ENCODE measurements at places on chromosomes 2 and 18.
A peak's percentile ranks its signal among the peaks of the same experiment; 100 is the strongest.

DNA sequence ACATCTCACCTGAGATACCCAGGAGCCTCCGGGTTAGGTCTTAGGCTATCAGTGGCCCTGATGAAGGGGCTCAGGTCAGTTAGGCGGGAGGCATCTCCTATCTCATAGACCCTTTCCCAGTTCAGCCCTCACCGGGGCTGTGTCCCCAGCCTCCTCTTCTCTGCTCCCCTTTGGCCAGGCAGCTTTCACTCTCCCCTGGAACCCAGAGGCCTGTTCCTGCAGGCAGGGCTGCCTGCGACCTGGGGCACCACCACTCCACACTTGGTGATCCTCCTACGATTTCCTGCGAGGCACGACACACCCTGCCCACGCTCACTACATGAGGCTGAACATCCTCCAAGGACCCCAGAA, 51.2 kb downstream of the SFXN5 start:
- peaks cover 8% of the 10 kb centered on the region for H3K36me3 ChIP-seq
- no peak overlapping the region for H3K27ac ChIP-seq
- no peak for DNase-seq
- H3K4me3 ChIP-seq = no peak overlapping the region
- no peaks in the 10 kb centered on the region for H3K27me3 ChIP-seq

DNA sequence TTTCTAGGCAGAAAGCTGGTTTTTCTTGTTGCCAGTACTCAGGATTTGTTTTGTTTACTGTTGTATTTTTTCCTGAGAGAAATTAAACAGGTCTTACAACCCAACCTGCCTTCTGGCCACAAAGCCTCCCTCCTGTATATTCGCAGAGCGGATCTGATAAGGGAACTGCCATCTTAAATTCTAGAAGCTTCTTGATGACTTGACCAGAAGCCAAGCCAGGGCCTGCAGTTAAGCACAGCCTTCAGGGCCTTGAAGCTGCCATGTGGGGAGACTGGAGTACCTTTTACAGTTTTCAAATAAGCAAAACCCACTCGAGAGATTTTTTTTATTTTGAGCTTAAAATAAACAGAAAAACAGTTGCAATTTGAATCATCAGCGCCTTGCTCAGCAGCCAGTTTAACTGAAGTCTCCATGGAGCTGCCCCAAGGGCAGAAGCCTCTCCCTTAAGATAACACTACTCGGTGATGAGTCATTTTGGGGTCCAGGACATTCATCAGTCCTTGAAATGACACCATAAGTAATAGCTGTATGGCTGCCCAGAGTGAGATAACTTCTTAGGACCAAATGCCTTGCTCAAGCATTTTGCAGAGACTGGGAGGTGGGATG, 51.5 kb upstream of the PHLPP1 start:
- peaks cover 2% of the 10 kb centered on the region for H3K4me1 ChIP-seq
- no peaks in the 10 kb centered on the region for H3K36me3 ChIP-seq

DNA sequence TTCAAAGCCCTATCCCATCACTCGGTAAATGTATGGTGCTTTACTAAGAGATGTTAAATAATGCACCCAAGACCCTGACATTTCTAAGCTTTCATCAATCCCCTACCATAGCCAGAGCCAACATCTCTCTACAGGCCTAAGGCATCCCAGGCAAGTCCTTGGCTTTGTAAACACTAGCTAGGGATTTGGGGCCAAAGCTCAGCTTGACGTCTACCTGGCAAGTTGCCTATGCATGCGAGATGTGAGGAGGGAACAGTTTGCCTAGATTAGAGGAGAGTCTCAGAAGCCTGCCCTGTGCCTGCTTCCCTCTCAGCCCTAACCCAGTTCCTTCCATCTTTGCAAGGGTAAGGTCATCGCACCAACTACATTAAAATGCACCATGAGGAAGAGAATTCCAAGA, 221.5 kb upstream of the NCKAP5 start:
- no peak for DNase-seq
- no peaks in the 10 kb centered on the region for H3K27me3 ChIP-seq
- no peak overlapping the region for H3K4me3 ChIP-seq

DNA sequence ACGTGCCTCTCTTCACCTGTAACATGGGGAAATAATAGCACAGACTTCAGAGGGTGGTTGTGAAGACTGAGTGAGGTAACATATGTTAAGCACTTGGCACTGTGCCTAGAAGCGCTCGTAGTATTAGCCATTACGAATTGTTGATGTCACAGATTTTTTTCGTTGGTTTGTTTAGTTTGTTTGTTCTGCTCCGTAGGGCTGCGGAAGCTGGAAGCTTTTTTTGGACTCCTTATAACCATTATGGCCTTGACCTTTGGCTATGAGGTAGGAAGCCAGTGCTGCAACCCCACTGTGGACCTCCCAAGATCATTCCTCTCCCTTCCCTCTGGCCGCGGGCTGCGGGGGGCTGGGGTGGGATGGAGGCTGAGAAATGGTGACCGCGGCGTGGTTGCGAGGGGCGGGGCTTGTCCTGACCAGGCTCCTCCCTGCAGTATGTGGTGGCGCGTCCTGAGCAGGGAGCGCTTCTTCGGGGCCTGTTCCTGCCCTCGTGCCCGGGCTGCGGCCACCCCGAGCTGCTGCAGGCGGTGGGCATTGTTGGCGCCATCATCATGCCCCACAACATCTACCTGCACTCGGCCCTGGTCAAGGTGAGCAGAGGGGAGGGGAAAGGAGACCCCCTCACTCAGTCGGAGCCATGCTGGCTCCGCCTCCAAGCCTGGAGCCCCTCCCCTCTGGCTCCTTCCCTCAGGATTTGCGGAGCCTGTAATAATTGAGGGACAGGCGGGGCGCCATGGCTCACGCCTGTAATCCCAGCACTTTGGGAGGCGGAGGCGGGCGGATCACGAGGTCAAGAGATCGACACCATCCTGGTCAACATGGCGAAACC, 5.5 kb downstream of the SLC11A1 start:
- H3K4me3 ChIP-seq = peak overlapping the region; percentile 30
- peaks cover 13% of the 10 kb centered on the region for H3K4me1 ChIP-seq
- H3K27me3 ChIP-seq = peaks cover 21% of the 10 kb centered on the region
- no peaks in the 10 kb centered on the region for H3K36me3 ChIP-seq
- no peak overlapping the region for H3K27ac ChIP-seq

- no peak for DNase-seq
- peak overlapping the region; percentile 33 for H3K27ac ChIP-seq
- H3K36me3 ChIP-seq = peaks cover 6% of the 10 kb centered on the region
- H3K4me1 ChIP-seq = peaks cover 2% of the 10 kb centered on the region
These were observed 19.4 kb downstream of the ZNF516 start for GRCh38 chr18:76475450-76476194.

DNA sequence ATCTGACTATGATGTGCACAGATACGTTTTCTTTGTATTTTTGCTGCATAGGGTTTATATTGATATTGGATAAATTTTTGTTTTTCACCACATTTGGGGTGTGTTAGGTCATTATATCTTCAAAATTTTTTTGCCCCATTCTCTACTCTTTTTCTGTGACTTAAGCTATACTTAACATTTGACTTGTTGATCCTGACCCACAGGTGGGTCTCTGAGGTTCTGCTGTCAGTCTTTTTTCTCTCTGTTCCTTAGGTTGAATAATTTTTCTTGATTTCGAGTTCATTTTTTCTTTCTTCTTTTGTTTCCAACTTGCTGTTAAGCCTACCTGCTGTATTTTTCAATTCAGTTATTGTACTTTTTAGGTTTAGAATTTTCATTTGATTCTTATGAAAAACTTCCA, 12.1 kb downstream of the RAB3GAP1 start:
- no peak overlapping the region for H3K4me3 ChIP-seq
- no peak for DNase-seq
- H3K27ac ChIP-seq = no peak overlapping the region
- H3K4me1 ChIP-seq = no peaks in the 10 kb centered on the region
- no peaks in the 10 kb centered on the region for H3K27me3 ChIP-seq

GRCh38 chr18:3265564-3266033, 3.7 kb downstream of the MYL12B start:
- H3K36me3 ChIP-seq = no peaks in the 10 kb centered on the region
- no peak overlapping the region for H3K4me3 ChIP-seq
- no peaks in the 10 kb centered on the region for H3K27me3 ChIP-seq
- H3K27ac ChIP-seq = no peak overlapping the region
- DNase-seq = peak; percentile 69

DNA sequence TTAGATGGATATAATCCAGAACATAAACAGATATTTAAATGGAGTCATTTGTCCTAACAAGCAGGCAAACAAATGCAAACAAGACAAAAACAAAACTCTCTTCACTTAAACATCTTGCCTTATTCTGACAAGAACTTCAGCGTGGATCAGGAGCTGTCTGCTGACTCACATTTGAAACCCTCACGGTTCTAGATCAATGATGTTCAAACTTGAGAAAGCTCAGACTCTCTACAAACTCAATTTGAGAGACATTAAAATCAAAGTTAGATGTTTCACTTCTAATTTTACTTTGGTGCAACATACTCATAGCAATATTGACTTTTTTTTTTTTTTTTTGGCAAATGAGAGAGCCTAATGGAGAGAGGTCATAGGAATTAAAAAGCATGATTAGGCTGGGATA, 362.8 kb upstream of the SLC14A2 start:
- DNase-seq = no peak
- peaks cover 10% of the 10 kb centered on the region for H3K4me1 ChIP-seq
- H3K4me3 ChIP-seq = no peak overlapping the region

DNA sequence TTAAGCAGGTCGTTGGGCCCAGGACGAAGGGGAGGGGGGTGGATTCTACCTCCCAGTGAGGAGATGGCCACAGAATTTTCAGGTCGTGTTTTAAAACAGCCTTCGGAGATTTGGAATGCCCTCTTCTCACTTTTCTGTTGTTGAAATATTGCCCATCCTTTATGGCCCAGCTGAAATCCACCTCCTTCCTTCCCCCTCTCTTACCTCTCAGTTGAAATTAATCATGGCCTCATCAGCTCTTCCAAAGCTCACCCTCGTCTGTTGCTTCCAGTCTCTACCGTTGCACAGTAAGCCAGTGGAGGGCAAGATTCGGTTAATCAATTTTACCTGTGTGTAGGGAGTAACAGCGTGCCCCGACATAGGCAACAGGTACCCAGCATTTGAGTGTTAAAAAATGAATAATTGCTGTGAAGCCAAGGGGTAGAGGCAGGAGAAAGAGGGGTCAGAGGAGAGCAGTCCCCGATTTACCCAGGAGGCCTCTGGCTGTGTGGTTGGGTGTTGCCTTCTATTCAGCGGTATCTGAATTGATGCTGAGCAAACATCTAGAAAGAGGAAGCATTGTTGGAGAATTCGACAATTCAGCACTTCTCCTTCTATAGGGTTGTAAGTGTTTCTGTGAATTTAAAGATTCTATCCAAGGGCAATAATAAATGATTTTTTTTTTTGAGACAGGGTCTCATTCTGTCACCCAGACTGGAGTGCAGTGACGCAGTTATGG, 8.6 kb upstream of the PDIA6 start:
- no peaks in the 10 kb centered on the region for H3K36me3 ChIP-seq
- DNase-seq = no peak
- H3K27me3 ChIP-seq = peaks cover 51% of the 10 kb centered on the region
- H3K27ac ChIP-seq = no peak overlapping the region

GRCh38 chr2:10524851-10525572, 76.9 kb upstream of the ODC1 start:
- no peaks in the 10 kb centered on the region for H3K27me3 ChIP-seq
- H3K27ac ChIP-seq = no peak overlapping the region
- no peak for DNase-seq
- peaks cover 2% of the 10 kb centered on the region for H3K36me3 ChIP-seq

DNA sequence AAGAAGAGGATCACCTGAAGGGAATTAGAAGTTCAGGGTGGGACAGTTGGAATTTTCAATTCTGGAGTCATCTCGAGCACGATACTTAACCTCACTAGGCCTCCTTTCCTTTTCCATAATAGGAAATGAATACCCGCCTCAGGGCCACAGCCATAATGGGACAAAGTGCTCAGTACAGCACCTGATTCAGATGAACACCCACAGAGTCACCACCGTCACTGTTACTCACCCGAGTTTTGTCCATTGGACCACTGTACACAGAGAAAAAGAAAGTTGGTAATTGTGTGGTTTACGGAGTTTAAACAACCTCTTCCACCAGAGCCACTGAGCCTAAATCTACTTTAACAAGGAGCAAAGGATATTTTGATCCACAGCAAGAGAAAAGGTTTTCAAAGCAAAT, 122.0 kb upstream of the NDUFV2 start:
- no peaks in the 10 kb centered on the region for H3K36me3 ChIP-seq
- H3K4me1 ChIP-seq = peaks cover 20% of the 10 kb centered on the region
- peak overlapping the region; percentile 6 for H3K27ac ChIP-seq
- H3K27me3 ChIP-seq = no peaks in the 10 kb centered on the region

GRCh38 chr2:19670303-19670702, 231.5 kb downstream of the TTC32 start:
- H3K36me3 ChIP-seq = no peaks in the 10 kb centered on the region
- H3K4me3 ChIP-seq = no peak overlapping the region
- H3K4me1 ChIP-seq = peaks cover 24% of the 10 kb centered on the region
- H3K27ac ChIP-seq = no peak overlapping the region
- no peak for DNase-seq

GRCh38 chr2:126658905-126659561, 3.1 kb downstream of the GYPC start:
- no peaks in the 10 kb centered on the region for H3K27me3 ChIP-seq
- peak overlapping the region; percentile 46 for H3K27ac ChIP-seq
- peak; percentile 85 for DNase-seq
- peaks cover 41% of the 10 kb centered on the region for H3K4me1 ChIP-seq

DNA sequence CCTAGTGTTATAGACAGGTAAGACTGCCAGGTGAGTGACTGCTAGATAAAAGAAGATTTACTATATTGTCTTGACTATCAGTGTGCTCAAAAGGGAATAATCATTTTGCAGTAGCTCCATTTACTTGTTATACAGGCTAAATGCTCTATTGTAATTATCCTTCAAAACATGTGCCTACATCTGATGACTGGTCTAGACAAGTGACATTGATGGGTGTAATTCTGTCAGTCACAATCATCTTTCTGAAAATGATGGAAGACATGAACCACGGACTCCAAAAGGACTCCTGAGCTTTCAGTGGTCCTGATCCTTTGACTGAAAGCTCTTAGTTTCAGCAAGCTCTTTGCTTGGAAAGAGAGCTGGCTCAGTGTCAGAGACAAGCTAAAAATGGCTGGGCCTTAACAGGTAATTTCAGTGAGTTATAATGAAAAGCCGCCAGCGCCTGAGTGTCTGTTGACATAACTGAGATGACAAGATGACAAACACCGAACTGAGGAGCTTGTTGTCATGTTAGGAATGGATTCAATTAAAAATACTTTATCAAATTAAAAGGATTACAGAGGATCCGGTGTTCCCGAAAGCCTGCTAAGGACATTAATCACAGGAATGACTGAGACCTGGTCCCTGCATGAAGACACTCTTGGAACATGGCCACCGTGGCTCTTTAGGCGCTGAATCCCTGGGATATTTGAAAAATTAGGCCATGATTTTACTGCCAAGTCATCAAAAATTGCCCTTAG, 141.7 kb downstream of the CMPK2 start:
- DNase-seq = no peak
- H3K36me3 ChIP-seq = no peaks in the 10 kb centered on the region
- no peaks in the 10 kb centered on the region for H3K4me1 ChIP-seq
- H3K27ac ChIP-seq = no peak overlapping the region

GRCh38 chr18:54192900-54193299, 31.6 kb downstream of the MBD2 start:
- no peaks in the 10 kb centered on the region for H3K4me1 ChIP-seq
- DNase-seq = no peak
- no peak overlapping the region for H3K27ac ChIP-seq
- H3K4me3 ChIP-seq = no peak overlapping the region
